ENCODE measurements at places on chromosomes 11 and 22.

DNA sequence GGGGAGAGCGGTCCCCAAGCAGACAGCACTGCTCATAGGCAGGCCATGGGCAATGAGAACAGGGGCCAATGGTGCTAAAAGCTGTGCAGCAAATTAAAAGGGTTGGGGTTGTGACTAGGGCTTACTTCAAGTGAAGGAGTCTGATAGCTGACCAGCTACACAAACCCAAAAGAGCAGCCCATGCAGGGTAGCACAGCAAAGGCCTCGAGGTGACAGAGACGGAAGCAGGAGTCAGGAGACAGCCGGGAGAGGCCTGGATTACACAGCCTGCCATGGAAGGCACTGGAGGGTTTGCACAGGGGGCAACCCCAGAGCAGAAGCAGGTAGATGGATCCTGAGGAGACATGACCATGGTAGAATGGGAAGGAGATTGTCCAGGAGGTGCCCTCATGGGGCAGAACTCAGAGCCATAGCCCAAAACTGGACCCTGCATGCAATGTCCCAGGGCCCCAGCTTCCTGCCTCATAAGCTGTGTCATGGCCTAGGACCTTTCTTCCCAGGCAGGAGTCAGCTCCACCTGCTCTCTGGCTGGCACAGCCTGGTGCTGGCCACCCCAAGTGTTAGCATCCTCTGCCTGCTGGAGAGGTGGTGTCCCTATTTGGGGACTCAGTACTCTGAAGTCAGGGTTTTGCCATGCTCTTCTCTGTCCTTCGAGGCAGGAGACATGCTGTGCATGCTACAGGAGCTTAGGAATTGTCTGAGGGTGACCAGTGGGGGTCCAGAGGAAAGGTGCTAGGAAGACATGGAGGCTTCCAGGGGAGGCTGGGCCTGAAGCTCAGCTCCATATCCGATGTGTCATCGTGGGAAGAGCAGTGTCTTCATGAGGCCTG is 33.3 kb downstream of the RSPH14 start:
- no peak for DNase-seq

DNA sequence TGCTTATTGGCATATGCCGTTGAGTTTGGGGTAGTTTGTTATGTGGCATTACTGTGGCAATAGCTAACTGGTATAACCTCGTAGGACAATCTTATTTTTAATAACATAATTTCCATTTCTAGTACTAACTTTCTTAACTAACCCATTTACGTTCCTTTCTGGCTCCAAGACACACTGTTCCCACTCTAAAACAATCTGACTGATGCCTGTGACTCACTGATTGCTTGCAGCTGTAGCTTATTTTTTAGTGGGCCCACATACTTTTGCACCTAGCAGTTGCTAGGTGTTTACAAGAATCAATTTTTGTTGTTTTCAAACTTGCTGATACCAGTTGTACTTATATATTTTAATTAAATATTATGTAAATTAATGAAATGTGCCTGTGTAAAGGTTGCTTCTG is 52.2 kb downstream of the FAT3 start:
- DNase-seq: peak; percentile 9

DNA sequence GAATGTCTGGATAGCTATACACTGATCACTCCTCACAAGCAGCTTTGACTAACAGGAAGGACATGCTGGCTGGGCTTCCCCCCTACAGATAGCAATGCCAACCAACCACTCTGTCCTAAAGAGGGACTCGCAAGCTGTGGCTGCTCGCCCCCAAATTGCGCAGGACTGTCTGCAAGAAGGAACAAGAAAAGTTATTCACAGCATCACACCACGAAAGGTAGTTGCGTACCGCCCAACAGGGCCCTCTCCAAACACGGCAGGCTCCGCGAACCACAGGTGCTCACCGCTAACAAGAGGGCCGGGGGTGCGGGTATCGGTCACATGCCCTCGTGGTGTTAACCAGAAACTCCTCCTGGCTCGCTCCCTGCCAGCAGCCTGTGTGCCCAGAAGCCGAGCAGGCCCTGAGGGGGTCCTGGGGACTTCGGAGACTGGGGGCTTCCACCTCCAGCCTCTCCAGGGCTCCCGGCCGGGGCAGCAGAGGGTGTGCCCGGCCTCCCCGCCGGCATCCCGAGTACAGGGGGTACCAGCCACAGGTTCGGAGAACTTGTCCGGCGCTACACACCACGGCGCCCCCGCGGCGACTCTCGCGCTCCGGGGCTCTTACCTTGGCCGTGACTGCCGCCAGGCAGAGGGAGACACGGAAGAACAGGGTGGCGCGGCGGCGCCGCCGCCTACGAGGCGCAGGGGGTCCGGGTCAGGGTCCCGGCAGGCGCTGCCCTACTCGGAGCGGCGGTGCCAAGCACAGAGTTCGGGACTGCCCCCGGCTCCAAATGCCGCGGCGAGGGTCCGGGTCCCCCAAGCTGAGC is 682 bp downstream of the LARGE1 start:
- DNase-seq: no peak

GRCh38 chr11:45848654-45849081 is 1.4 kb downstream of the CRY2 start:
- DNase-seq: no peak

DNA sequence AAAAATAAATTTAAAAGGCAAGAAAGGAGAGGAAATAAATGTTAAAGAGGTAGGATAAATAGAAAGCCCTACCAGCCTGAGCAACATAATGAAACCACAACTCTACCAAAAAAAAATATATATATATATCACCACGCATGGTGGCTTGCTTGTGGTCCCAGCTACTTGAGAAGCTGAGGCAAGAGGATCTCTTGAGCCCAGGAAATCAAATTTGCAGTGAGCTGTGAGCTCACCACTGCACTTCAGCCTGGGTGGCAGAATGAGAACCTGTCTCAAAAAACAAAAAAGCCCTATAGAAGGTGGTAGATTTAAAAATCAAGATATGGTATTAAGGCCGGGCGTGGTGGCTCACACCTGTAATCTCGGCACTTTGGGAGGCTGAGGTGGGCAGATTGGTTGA is 10.5 kb downstream of the NUCB2 start:
- no peak for DNase-seq

- DNase-seq: no peak
These were observed 28.6 kb downstream of the PPIL2 start for GRCh38 chr22:21694394-21694793.

DNA sequence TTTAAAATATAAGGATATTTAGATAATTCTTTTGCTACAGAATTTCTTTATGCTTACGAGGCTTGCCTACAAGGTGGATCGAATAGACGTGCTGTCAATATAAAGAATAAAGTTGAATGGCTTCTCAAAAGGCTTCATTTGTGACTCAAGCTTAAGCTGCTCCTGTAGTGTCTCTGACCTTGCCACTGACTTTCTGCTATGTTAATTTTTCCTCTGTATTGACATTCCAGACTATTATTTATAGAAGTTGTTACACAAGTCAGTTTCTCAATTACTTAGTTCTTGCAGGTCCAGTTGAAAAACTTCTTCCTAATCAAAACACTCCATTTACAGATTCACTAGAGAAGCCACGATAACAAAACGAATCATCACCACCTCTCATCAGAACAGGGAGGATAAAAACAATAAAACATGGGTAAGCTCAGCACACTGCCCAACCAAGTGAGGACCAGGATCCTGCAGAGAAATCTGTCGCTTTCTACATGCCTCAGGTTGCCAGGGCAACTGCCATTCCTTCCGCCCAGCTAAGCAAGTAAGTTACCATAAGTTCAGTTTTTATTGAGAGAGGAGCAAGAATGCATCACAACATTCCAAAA is 39.0 kb upstream of the CHKA start:
- DNase-seq: no peak

GRCh38 chr11:34480314-34480713 is 33.3 kb downstream of the ELF5 start:
- DNase-seq: no peak

GRCh38 chr22:30481711-30482110 is 9.9 kb upstream of the SEC14L3 start:
- DNase-seq: peak; percentile 64

- peak; percentile 32 for DNase-seq
These were observed 5.5 kb downstream of the EHF start for GRCh38 chr11:34626393-34626792.

- no peak for DNase-seq
These were observed 193.9 kb upstream of the RAG2 start for GRCh38 chr11:36791957-36792356.

DNA sequence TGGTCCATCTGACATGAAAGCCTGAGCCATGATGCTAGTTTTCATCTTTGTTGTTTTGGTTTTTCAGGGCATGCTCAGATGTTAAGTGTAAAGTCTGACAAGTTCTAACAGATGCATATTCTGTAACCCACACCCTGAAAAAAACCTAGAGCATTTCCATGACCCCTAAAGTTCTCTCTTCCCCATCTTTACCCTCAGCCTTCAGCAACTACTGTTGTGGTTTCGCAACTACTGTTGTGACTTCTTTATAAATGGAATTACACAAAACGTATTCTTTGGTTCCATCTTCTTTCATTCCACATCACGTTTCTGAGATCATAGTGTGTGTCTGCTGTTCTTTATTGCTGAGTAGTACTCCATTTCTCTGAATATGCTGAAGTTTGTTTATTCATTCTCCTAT is 65.1 kb upstream of the LDLRAD3 start:
- no peak for DNase-seq

- peak; percentile 74 for DNase-seq
These were observed 59.8 kb upstream of the CD82 start for GRCh38 chr11:44505581-44506054.

- DNase-seq: peak; percentile 29
These were observed 48.8 kb upstream of the SHISAL1 start for GRCh38 chr22:44361391-44362126.

- DNase-seq: no peak
These were observed 16.1 kb upstream of the TMEM123 start for GRCh38 chr11:102468616-102469195.

DNA sequence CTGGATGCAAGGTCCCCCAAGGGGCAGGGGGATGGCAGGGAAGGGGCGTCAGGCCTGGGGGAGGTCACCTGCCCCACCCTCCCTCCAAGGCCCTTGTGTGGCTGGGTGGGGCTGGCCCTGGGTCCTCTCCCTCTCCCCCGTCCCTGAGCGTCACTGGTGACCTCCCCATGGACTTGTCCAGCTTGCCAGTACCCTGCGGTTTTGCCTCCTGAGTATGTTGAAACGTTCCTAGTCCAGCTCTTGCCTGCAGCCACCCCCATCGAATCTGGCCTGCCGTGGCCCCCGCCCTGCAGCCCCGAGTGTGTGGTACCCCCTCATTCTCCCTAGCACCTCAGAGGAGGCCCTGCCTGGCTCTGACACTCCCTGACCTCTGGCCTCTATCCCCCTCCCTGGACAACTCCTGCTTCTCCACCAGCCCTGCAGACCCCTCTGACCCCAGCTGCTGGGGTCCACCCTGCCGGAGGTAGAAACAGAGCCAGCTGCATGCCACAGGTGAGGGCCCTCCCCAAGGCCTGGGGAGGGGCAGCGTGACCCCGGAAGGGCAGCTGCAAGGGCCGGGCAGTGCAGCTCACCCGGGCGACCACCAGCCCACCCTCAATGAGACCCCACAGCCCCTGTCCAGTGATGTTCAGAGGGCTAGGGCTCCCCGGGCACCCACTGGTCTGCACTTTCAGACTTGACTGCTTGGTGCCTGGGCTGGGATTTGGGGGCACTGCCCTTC is 4.1 kb upstream of the MUC6 start:
- no peak for DNase-seq

DNA sequence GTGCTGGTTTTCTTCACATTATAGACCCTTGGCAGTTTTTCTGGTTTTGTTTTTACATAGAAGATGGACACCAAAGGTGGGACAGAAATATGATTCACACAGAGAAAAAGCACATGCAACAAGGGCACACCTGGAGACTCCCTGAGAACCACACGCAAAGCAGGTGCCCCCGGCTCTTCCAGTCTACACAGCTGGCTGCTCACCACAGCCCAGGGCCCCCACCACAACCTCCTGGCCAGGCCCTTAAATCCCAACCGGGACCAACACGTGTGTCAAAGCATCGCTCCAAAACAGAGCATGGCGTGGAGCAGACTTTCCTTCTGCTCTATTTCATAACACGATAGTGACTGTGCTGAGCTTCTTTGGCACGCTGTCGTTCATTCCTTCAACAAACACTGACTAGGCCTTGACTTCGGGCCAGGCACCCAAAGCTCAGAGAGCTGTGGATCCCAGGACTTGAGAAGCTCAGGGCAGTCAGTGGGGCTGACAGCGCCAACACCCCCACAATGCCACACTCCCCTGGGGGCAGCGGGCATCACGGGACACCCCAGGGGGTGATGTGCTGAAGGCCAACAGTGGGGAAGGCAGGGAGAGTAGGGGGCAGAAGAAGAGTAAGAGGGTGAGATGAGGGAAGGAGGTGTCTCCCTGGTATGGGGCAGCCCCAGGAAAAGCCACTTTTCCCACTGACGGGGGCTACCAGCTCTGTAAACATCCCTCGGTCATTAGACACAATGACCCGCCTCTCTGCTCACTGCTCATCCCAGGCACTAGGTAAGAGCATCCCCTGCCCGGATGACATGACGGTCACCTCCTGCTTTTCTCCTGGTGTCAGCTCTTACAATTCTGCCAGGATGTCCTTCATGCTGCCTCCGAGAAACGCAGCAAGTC is 26.0 kb downstream of the CELSR1 start:
- no peak for DNase-seq

DNA sequence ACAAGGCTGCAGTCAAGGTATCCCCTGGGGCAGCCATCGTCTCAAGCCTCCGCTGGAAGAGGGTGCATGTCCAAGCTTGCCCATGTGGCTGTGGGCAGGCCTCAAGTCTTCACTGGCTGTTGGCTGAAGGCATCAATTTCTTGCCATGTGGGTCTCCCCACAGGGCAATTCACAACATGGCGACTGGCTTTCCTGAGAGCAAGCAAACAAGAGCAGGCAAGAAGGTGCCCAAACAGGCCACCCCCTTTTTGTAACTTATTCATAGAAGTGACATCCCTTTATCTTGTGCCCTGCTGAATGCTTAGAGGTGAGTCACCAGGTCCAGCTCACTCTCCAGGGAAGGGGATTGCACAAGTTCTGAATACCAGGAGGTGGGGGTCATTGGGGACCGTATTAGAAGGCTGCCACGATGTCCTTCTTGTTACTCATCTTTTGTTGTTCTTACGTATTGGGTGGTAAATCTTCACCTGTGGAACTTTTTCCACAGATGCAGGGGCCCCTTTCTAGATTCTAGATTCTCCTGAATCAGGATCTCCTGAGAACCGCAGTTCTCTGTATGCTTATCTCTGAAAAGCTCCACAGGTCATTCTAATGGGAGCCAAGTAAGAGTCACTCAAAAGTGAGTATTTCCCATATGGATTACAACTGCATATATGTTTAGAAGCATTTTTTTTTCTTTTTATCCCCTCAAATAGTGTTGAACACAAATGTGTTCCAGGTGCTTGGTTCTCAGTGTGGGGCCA is 44.2 kb upstream of the MICAL2 start:
- peak; percentile 98 for DNase-seq

GRCh38 chr22:50014655-50015401 is 2.3 kb upstream of the IL17REL start:
- DNase-seq: no peak

GRCh38 chr11:65425971-65426838 is 3.6 kb downstream of the NEAT1 start:
- peak; percentile 94 for DNase-seq

- DNase-seq: no peak
These were observed 266.6 kb downstream of the CADM1 start for GRCh38 chr11:115237578-115237977.

All from ELR (cell line).